ENCODE measurements at places on chromosomes 2 and 18.

DNA sequence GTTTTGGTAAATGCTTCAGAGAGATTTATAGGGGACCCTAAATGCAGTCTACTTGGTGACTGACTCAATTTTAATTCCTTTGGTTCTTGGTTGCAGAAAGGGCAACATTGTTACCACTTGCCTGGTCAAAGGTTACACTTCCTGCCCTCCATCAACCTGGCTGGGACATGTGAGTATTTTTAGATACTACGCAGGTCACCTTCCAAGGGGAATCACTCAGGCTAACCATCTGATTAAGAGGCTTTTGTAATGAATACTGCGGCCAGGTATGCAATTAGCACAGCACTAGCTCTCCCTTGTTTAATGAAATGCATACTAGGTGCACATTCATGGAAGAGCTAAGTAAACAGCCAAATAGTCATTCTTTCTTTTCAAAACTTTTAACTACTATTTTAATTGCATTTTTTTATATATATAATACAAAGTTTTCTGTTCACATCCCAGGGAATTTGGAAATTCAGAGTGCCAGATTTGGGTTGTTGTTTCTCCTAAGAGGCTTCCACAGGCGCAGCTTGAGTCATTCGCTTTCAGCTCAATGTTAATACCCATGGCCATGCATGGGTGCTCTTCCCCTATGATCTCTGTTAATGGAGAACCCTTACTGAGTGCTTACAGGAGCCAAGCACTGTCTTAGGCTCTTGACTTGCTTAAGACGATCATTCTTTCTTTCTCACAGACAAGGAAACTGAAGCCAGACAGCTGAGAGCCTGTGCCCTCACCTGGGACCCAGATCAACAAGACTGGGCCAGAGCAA, 152.2 kb downstream of the MTX2 start:
- DNase-seq = no peak

GRCh38 chr2:222336442-222336841, 37.6 kb upstream of the PAX3 start:
- no peak for DNase-seq

DNA sequence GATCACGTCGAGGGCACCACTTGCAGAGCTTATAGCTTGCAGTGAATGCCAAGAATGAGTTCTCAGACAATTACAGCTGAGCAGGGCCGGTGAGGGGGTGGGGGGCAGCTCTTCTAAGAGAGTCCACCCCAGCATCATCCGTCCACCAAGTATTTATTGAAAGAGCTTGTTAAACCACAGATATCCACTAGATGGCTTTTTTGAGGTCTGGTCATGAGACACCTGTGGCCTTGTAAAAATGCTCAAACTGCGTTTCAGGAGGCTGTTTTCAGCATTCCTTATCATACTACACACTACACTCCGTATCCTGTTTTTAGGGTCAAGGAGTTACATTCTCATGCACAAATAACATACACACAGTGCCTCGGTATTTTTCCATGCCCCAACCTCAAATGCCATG, 51.5 kb downstream of the DNAJC10 start:
- no peak for DNase-seq

DNA sequence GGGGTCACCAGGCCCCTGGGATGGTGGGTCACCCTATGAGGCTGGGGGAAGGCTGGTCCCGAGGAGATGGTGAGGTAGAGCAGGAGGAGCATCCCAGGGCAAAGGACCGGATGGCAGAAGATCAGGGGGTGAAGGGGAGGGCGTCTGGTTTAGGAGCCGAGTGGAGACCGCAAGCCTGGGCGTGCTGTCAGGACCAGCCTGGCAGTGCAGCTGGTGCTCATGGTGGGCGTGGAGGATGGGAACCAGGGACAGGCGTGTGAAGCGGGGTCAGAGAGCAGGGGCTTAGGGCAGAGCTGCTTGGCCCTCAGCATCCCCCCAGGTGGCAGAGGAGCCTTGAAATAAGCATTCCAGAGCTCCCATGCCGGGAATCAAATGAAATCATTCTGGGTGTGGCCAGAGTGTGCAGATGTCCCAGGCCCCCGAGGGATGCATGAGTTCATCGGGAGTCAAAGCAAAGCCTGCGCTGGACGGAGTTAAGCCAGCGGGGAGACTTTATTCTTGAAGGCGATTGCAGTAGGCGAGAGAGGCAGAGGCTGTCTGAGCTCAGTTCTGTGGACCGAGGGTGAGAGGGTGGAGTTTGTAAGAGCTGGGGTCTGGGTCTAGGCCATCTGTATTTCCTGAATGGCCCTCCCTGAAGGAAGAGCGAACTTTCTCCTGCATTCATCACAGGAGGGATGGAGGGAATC, 33.1 kb upstream of the MBP start:
- no peak for DNase-seq

DNA sequence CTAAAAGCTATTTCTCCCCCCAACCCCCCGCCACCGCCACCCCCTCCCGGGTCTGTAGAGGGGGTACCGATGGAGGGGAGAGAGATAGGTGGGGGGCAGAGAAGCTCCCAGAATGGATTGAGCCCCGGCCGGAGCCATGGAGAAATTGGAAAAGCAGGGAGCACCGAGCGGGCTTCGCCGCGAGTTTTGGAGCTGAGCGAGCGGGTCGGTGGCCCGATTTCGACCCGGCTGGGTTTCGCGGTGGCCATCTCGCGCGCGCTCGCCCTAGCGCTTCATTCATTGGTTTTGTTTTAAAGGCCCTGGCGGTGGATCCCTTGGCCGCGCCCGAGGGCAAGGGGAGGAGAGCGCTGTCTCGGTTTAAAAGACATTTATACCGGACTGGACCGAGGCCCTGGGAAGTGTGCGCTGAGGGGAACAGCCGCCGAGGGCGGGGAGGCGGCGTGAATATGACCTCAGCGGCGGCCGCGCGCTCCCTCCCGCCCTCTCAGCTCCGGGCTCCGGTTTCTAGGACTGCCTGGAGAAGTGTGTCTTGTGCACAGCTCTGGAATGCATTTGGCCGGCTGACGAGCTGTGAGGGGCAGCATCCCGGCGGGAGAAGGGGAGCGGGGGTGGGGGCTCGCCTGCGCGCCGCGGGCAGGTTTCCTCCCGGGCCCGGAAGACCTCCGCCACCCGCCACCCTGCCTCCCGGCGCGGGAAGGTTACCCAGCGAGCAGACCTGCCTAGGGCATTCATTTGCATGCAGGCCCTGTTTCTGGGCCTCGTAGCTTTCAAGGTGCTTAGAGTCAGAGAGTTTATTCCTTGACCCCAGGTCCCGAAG, 1.7 kb upstream of the SMAD7 start:
- DNase-seq = peak; percentile 49

GRCh38 chr2:148656516-148656915, 12.0 kb downstream of the EPC2 start:
- no peak for DNase-seq

DNA sequence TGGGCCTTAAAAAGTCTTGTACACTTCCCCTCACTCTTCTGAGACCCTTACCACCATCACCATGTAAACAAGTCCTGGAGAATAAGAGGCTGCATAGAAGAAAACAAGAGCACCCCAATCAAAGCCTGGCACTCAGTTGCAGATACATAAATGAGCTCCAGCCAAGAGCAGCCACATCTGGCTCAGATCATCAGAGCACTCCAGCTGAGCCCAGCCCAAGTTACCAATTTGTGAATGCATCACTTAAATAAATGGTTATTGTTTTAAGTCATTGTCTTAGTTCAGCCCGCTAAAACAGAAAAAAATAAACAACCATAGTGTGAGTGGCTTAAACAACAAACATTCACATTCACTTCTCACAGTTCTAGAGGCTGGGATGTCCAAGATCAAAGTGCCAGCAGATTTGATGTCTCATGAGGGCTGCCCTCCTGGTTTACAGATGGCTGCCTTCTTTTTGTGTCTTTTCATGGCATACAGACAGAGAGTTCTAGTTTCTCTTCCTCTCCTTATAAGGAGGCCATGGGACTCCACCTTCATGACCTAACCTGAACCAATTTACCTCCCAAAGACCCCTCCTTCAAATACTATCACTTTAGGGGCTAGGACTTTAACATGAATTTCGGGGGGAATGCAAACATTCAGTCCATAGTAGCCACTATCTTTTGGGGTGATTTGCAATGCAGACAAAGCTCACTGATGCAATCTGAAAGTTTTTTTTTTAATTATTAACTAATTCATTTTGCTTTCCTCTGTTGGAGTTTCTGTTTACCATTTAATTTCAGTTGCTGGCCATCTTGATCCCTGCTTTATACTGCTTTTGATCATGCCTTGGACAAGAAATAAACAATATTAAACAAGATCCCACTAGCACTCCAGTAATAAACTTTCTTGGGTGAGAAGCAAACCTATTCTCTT, 187.5 kb upstream of the ACVR2A start:
- no peak for DNase-seq

GRCh38 chr2:162989507-162989906, 150.9 kb upstream of the KCNH7 start:
- no peak for DNase-seq

DNA sequence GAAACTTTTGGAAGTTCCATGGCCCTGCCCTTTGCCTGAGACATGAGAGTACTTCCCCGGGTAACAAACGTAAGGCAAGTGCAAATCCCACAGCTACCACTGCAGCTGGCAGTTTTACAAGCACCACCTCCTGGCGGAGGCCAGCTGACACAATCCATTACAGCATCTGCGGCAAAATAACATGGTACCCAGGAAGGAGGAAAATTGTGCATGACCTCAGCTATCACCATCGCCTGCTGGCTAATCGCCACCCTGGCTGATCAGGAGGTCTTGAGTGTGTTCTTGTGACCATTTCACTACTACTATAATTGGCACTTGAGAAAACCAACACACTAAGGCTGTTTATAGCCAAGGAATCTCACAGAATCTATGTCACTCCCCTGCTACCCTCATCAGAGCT, 71.7 kb upstream of the SERPINE2 start:
- DNase-seq = no peak

GRCh38 chr2:207692206-207693065, 19.0 kb upstream of the CCNYL1 start:
- DNase-seq = peak; percentile 58

- no peak for DNase-seq
These were observed 194.6 kb upstream of the MEIS1 start for GRCh38 chr2:66240286-66240685.

GRCh38 chr2:145235312-145235711, 715.4 kb upstream of the ZEB2 start:
- DNase-seq = no peak

DNA sequence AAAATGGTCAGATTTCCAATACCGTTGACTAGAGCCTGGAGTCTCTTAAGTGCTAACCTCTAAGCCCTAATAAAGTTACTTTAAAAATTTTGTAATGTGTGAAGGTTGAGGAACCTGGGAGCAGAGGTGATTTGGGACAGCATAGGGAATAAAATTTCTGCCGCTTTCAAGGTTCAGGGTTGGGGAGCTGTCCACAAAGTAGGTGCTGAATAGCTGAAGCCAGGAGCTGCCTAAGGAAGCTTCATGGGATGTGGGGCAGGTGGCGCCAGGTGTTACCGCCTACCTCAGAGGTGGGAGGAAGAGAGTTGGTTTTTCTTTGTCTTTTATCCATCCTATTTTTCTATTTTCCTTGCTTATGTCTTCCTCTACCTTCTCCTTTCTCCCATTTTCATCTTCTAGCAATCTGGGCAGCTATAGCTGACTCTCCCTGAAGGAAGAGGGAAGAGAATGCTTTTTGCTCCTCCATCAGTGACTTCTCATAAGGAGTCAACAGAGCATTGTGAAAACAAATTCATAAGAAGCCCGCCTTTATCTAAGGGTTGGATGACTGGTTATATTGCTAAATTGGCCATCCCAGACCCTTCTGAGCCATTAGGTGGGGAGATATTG, 178.7 kb downstream of the CLIP4 start:
- peak; percentile 42 for DNase-seq

- DNase-seq = no peak
These were observed 3.4 kb downstream of the CYP26B1 start for GRCh38 chr2:72144274-72144631.

- no peak for DNase-seq
These were observed 254.9 kb downstream of the PIEZO2 start for GRCh38 chr18:10894501-10894900.

- no peak for DNase-seq
These were observed 262.8 kb upstream of the PARD3B start for GRCh38 chr2:204282525-204282924.

DNA sequence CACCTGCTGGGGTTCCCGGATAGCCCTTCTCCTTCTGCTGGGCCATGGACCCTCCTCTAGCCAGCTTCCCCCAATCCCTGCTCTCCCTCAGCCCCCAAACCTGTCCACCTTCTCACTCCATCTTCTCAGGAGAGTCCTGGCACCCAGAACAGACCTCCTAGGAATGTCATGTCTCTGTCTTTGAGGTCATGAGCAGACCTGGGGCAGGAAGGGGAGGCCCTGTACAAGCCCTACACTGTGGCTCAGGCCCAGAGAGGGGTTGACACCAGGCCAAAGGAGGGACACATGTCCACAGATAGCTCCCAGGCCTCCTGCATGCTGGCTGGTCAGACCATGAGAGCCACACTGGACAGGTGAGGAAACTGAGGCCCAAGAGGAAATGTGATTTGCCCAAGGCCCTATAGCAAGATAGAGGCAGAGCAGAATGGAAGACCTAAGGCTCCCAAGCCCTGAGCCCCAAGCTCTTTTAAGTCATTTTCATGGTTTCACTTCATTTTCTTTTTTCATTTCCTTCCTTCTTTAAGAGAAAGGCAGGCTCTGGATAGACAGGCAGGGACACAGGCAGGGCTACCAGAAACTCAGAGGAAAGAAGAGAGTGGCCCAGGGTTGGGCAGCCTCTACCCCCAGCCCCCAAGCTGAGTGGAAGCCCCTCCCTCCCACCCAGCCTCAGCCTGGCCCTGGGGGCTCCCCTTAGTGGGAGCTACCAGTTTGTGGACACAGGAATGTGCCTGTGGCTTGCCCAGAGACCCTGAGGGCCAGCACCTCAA, 159.7 kb downstream of the SMAD7 start:
- no peak for DNase-seq

- no peak for DNase-seq
These were observed 28.6 kb downstream of the PPP1R1C start for GRCh38 chr2:182014284-182014683.

DNA sequence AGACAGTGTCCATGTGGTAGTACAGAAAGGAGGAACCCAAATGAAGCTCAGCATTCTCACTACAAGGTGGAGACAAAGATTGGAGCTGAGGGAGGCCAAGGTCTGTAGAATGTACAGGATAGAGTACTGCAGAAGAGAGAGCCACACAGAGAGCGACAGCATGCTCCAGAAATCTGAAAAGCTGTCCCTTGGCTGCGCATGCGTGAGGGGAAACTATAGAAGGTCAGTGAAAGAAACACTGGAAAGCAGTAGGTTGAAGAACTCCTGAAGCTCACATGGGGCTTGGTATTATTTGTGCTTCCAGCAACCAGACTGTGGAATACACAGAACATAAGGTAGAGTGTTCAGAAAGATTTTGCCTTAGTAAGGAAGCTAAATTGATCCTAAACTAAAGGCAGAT, 142.5 kb downstream of the TXNL1 start:
- no peak for DNase-seq

DNA sequence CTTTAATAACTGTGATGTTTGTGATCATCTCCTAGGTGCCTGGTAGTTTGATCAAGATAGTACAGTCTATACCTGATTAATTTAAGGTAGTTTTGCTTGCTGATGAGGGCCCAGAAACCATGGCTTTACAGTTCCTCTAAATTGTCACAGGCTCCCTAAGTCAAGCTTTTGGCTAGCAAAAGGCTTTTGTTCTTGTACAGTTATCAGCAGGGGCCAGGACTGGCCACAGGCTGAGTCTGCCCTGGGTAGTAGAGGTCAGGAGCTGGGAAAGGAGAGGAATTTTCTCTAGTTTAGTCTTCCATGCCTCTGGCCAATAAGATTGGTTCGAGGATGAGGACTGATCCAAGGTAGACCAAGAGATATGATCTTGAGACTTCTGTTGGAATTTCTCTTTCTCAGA, 3.6 kb upstream of the BOD1L2 start:
- no peak for DNase-seq

- DNase-seq = no peak
These were observed 99.2 kb upstream of the LHCGR start for GRCh38 chr2:48854681-48855080.
